Posterior cingulate gyrus (tissue), 11 donors: ENCODE measurements at places on chromosomes 3 and 15.

- DNase-seq = no peak
These were observed 89.4 kb downstream of the LSM3 start for GRCh38 chr3:14267976-14268375.

- DNase-seq = no peak
These were observed 40.2 kb upstream of the SEC61A1 start for GRCh38 chr3:128012050-128012449.

GRCh38 chr3:33521736-33522135 lies 81.5 kb upstream of the UBP1 start:
- no peak for DNase-seq

DNA sequence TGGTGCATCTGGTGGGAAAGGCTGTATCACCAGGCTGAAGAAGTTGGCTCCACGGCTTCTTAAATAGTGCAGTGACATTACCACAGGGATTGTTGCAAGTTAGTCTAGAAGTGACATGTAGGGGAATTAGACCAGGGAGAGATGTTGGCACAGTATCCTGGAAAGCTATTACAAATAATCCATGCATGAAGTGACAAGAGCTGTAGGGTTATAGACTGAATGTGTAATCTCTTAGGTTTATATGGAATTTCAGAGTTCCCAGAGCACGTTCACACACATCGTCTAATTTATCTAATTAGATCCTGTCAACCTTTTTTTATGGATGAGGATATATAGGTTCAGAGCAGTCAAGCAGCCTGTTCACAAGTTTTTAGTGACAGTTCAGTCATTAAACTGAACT lies 37.3 kb upstream of the APH1B start:
- DNase-seq = no peak

DNA sequence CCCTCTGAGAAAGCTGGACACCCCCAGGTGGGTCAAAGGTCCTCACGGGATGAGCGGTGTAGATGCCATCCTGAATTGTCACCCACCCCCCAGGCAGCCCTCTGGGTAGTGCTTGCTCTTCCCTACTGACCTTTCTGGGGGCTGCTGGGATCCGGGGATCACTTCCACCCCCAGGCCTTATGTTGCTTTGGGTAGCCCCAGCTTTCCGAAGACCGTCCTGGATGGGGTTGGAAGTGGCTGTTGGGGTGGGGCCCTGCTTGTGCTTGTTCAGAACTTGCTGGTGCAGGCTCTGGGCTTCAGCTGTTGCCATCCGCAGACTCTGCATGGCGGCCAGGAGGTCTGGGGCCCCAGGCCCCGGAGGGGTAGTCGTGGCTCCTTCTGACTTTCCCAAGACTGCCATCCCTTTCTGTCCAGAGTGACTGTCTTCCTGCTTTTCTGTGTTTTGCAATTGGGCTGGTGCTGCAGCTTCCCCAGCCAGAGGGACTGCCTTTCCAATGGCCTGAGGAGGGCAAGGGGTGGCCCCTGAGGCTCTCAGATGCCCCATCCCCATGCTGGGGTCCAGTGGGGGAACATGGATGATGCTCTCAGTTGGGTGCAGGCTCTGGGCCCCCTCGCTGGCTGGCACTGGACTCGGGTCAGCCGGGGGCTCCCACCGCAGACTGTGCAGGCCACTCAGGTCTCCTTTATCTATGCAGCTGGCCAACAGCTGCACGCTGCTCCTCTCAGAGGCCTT lies 6.3 kb downstream of the XIRP1 start:
- no peak for DNase-seq

DNA sequence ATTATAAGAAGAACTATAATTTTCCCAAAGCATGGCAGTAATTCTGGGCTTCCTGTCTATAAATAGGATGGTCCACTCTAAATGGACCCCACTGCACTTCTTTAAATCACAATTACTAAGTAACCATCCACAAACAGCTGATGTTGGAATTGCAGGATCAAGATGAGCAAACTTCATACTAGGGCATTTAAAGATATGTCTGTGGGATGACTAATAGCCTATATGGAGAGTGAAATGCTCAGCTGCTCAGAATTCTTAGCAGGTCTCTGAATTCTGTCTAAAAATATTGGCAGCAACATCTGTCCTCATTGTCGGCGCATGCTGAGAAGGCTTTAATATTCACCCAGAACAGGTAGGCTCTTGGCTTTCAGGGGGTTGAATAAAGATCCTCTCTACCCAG lies 140.4 kb downstream of the SATB1 start:
- DNase-seq = no peak

DNA sequence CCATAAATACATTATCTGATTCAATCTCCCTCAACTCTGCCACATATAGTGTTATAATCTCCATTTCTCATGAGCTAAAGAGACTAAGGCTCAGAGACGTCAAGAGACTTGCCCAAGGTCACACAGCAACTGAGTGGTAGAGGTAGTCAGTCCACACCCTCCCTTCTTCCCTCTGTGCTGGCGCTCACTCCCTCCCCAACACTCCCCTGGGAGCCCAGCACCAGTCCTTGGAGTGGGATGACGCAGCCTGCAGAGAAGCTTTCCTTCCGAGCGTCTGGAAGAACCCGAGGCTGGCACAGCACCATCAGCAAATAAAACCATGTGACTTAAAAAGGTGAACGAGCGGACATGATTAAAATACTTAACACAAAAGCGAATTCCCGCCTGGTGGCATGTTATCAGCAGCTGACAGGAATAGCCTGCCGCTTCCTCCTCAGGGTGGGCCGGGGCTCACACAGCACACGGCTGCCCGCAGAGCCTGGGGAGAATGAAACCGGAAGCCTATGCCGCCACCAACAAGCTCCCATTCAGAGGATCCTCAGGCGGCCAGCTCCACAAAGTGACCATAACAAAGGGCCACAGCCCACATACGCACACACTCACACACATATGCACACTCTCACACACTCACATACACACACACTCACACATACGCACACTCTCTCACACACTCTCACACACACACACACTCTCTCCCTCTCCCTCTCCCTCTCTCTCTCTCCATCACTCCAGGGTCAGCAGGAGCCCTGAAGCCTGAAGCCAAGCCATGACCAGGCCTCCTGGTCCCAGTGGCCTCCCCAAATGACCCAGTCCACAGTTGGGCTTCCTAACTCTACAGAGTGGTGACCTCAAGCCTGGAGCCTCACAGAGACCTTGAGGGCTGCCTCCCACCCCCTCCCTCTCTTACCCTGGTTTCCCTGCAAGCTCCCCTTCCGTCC lies 120.5 kb downstream of the XXYLT1 start:
- DNase-seq = peak; percentile 54

- no peak for DNase-seq
These were observed 35.2 kb upstream of the MYLK start for GRCh38 chr3:123919353-123919752.

- no peak for DNase-seq
These were observed 46.0 kb downstream of the RHCG start for GRCh38 chr15:89450076-89451006.

- DNase-seq = no peak
These were observed 782.5 kb upstream of the GRM7 start for GRCh38 chr3:6078436-6078835.

- DNase-seq = no peak
These were observed 419 bp downstream of the FAM227B start for GRCh38 chr15:49620199-49620598.

DNA sequence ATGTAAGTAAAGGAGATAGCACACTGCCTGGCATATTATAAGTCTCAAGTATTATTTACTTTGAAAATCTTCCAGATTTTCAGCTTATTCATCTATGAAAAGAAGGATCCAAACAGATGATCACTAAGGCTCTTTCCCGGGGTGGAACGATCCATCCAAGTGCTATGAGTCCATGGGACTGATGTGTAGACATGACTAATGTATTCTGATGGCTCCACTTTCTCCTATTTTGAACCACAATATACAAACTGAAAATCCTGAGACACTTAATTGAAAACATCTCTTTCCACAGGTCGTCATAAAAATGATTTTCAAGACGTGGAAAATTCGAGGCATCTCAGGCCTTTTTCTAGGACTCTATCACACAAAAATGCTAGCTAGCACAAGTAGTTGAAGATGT lies 33.4 kb upstream of the CHRM5 start:
- DNase-seq = no peak

DNA sequence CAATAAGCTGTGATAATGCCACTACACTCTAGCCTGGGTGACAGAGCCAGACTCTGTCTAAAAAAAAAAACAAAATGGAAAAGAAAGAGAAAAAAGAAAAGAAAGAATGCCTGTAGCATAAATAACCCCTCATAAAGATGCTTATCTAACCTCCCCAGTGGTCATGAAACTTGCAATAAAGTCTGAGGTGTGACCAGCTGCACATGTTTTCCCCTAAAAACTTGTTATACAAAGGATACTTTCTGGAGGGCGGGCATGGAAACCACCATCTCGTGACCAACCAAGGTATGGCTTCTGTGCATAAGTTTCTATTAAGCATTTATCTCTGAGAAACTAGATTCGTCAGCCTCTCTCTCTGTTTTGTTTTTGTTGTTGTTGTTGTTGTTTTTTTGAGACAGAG lies 21.8 kb downstream of the CCDC32 start:
- no peak for DNase-seq

DNA sequence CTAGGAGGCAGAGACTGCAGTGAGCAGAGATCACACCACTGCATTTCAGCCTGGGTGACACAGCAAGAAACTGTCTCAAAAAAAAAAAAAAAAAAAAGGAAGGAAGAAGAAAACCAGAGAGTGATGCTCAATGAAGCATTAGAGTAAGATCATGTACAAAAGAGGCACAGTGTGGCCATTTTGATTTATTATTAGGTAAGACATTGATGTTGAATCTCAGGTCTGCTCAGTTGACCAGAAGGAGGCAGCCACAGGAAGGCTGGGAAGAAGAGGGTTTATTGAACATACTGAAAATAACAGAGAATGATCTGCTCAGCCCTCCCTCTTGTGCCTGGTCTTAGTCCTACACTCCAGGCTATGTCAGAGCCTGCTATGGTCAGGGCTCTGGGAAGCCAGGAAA lies 15.6 kb downstream of the LRRK1 start:
- no peak for DNase-seq

DNA sequence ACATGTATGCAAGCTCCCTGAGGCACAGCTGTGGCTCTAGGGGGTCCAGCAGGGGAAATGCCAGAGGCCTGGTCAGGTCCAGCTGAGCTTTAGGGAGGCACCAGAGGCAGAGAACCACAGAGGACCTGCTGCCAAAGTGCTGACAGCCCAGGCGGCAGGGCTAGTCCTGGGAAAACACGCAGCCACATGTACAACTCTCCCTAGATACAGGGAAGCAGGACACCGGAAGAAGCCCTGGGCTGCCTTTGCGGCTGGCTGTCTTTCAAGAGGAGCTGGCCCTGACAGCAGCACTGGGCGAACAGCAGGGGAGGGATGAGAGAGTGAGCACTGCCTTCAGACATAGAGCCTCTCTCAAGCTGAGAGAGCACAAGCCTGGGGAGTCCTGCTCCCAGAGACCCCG lies 40.7 kb downstream of the RFT1 start:
- no peak for DNase-seq

- no peak for DNase-seq
These were observed 30.1 kb upstream of the PLOD2 start for GRCh38 chr3:146191051-146191450.

GRCh38 chr15:84811828-84812227 lies 5.3 kb upstream of the ALPK3 start:
- DNase-seq = no peak

GRCh38 chr15:33580526-33580925 lies 269.8 kb downstream of the RYR3 start:
- no peak for DNase-seq

- no peak for DNase-seq
These were observed 11.9 kb upstream of the LRRC15 start for GRCh38 chr3:194381460-194381875.

- no peak for DNase-seq
These were observed 12.6 kb downstream of the OSBPL11 start for GRCh38 chr3:125582707-125583106.

- DNase-seq = no peak
These were observed 120.2 kb downstream of the ATP10A start for GRCh38 chr15:25742776-25743547.

- DNase-seq = no peak
These were observed 6.2 kb upstream of the IGDCC3 start for GRCh38 chr15:65383991-65384390.

- DNase-seq = no peak
These were observed 394.5 kb upstream of the RARB start for GRCh38 chr3:25033407-25034029.

- DNase-seq = peak; percentile 15
These were observed 150.7 kb downstream of the CADPS start for GRCh38 chr3:62724503-62724902.

GRCh38 chr3:61978460-61979419 lies 394.6 kb downstream of the FEZF2 start:
- DNase-seq = no peak
